Body of pancreas (tissue), 4 donors: ENCODE measurements at places on chromosomes 12 and 14.

DNA sequence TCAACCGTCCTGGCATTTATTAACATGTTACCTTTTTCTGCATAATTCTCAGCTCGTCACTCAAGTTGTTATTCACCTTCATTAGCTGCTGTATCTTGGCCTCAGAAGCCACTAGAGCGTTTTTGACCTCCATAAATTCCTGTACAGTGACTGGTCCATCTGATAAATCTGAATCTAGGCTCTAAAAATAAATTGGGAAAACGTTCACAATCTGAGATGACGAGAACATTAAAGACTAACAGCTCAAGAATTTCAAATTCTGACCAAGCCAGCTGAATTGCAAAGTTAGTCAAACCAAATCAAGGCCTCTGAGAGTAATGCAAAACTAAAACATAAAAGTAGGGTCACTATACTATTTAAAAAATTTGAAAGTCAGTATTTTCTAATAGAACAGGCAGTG, 45.0 kb downstream of the GIT2 start:
- no peak for DNase-seq

GRCh38 chr14:98444077-98444476, 827.9 kb downstream of the BCL11B start:
- DNase-seq, result no peak

- no peak for DNase-seq
Observed at GRCh38 chr14:52078721-52079120, 9.9 kb upstream of the NID2 start.

- no peak for DNase-seq
Observed at GRCh38 chr12:54364413-54364812, at the start of gene GPR84. Gene GPR84, minus strand, starts transcription at chr12:54364486. Its CDS starts 635 bp downstream, at chr12:54363851.

DNA sequence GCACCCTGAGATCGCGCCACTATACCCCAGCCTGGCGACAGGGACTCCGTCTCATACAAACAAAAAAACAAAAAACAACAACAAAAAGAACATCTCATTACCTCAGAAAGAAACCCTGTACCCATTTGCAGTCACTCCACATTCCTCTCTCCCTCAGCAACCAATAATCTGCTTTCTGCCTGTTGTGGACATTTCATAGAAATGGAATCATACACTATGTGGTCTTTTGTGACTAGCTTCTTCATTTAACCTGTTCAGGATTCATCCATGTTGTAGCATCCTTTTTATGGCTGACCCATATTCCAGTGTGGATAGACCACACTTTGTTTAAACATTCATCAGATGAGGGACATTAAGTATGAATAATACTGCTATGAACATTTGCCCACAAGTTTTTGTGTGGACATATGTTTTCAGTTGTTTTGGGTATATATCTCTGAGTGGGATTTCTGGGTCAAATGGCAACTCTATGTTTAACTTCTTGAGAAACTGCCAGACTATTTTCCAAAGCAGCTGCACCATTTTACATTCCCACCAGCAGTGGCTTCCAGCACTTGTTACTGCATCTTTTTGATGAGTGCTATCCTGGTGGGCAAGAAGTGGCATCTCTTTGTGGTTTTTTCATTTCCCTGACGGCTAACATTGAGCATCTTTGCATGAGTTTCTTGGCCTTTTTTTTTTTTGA, 5.9 kb upstream of the RCOR1 start:
- no peak for DNase-seq

DNA sequence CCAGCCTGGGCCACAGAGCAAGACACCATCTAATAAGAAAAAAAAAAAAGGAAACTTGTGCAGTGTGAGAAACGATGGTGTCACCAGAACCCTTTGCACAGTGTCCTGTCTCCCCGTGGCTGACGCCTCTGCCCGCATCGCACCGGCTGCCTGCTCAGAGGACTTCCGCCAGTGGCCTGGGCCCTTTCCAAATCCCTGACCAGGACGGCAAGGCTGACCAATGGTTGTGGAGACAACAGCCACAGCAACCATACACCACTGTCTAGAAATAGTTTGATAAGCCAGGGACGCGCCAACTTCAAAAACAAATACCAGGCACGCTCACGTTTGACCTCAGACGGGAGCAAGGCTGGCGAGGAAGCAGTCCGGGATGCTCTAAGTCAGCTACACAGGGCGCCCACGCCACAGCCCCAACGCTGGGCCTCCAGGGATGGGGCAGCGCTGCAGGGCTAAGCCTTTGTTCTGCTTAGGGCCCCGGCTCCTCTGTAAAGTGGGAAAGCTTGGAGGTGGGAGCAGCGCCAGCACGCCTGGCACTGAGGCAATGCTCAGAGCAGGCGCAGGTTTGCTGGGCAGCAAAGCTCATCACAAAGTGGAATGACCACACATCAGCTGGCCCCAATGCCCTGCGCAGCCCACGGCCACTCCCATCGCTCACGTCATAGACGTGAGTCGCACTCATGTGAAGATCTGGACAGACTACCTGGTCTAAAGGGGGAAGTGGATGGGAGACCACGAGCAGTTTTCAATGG, 12.5 kb downstream of the PGAM5 start:
- DNase-seq, result no peak

DNA sequence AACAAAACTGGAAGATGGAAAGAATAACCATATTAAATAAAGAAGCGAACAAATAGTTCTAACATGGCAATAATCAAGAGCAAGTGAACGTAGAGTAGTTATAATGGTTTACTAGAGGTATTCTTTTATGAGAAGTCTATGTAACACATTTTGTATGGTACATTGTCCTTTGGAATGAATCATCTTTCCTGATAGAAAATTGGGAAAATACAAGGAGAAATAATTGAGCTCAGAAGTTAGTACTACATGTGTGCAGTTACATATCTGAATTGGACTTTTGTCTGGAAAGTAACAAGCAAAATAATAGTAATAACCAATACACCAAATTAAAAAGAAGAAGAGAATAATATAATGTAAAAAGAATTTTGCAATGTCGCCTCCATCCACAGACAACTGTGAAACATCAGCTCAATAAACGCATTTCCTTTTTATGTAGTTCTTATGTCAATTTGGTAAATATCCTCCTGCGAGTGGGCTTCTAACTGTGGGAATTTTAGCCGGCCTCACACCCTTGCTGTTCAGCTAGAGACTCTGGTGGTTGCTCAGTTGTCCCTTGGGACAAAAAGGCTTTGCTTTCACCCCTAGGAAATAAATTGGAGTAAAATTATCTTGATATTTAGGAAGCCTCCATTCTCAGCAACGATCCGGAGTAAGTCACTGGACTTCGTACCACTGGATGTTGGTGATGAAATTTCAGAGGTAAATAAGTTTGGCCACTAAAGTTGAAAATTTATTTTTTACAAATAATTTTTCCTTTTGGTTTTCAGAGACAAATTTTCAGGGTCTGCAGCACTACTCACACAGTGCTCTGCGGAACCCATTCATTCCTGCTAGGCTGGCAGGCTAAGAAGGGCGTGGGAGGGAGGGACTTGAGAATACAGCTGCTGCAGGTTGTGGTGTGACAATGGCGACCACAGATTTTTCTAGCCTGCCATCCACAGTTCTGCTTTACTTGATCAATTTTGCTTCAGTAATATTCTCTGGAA, 1.1 kb upstream of the TUBA1A start:
- no peak for DNase-seq
